ENCODE measurements at places on chromosomes 4 and X. TPM values are rescaled to one million over a fixed set of nuclear protein-coding genes. Genes with fewer than 3 reads are reported as not detected.

Gene F11
- total RNA-seq, result not detected

Gene COL25A1
- not detected for total RNA-seq

- DNase-seq, result peak; percentile 23
Measured at GRCh38 chrX:102154900-102155805, 624 bp downstream of the BEX5 start.

Gene CXCL11
- 0.33 TPM for total RNA-seq

DNA sequence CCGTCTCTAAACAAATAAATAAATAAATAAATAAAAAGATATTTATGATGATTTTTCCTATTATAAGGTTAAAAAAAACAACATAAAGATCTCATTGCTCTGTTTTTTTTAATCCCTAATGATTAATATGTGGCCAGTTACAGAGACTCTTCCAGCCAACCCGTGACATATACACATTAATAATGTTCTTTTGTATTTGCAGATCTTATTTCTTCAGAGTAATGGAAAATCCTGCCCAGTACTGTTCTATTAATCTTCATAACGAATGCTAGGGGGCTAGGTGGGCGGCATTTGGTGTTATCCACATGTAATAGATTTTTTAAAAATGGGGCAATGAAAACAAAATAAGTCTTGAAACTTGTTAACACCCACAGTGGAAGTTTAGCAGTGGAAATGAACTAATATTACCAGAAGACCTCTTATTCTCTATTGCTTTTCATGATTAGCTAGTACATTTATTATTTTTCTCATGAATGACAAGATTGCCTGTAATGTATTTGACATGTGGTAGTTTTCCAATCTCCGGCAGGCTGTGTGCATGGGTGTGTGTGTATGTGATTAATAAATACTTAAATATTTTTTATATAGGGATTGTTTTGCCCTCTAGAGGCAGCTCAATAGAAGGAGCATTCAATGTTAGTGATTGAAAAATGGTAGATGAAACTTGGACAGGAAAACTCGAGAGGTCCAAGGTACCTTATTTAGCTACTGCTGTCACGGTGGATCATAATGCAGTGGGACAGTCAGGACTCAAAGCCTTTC lies 457.4 kb downstream of the IL1RAPL1 start:
- DNase-seq, result no peak

DNA sequence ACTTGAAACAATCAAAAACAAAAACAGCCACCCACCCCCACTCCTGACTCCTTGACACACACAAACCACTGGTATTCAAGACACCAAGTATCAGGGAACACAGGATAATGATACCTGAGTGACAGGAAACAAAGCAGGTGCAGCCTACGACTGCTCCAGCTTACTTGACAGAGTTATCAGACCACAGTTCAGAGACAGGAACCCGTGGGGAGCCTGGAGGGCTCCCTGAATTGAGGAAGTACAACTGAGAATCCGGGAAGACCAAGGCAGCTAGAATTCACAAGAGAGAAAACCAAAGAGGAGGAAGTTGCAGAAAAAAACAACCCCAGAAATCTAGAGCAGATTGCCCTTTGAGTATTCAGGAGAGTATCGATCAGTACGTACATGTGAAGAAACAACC lies 20.5 kb downstream of the COMMD8 start:
- no peak for DNase-seq

GRCh38 chrX:124098089-124098488 lies 136.6 kb downstream of the STAG2 start:
- no peak for DNase-seq

GRCh38 chr4:173217727-173218126 lies 49.1 kb downstream of the GALNT7 start:
- DNase-seq, result no peak

DNA sequence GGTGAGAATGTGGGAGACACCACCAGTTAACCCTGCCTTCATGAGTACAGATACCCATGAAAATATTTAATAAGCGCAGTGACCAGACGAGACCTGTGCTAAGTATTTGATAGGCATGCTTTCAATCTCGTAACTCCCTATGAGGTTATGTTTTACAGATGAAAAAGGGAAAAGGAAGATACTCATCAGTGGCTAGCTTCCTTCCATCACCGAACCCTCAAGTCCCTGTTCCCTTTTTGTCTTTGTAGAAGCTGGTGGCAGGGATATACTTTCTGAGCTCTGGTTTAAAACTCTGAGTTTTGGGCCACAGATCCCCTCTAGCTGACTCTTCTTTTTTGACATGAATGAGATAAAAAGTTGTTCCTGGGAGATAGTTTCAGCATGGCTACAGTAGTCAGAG lies 26.3 kb downstream of the AFF1 start:
- no peak for DNase-seq

- DNase-seq, result no peak
Measured at GRCh38 chr4:165308166-165308565, 19.3 kb upstream of the MSMO1 start.

Gene MAGEB1
- not detected for total RNA-seq

GRCh38 chr4:136524039-136524438 lies 1008.3 kb downstream of the PCDH18 start:
- no peak for DNase-seq

- no peak for DNase-seq
Measured at GRCh38 chr4:125244848-125245450, 69.8 kb upstream of the FAT4 start.

Data from activated CD4-positive, alpha-beta memory T cell treated with anti-CD3 and anti-CD28 coated beads, Interleukin-2, amount 10 ng/mL, durations not matched to agents 7 days and 5 days (primary cell).